Occipital lobe (tissue), 3 donors: ENCODE measurements at places on chromosomes 3 and 15. TPM values are rescaled to one million over a fixed set of nuclear protein-coding genes. Genes with fewer than 3 reads are reported as not detected.

Gene LRRC31
- not detected for total RNA-seq

- no peak for DNase-seq
Measured at GRCh38 chr3:194990454-194991337, 280.3 kb downstream of the XXYLT1 start.

DNA sequence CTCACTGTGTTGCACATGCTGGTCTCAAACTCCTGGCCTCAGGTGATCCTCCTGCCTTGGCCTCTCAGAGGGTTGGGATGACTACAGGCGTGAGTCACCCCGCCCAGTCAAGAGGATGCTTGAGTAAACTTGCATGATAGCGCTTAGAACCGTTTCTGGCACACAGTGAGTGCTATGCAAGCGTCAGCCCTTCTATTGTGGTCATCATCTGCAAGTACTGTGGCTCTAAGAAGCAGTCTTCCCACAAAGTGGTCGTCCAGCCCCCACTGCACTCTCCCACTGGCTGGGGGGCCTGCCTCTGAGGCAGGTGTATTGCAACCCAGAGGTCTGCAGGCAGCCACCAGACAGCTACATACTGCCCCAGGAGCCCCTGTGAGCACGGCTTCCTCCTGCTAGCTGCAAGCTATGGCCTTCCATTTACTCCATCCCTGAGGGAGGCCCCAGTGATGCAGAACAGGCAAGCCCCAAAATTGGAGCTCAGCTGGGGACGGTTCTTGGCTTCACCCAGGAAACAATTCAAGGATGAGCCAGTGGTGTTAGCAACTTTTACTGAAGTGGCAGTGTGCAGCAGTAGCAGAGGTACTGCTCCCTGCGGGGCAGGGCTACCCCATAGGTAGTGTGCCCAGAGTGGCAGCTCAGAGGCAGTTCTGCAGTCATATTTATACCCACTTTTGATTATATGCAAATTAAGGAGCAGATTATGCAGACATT lies 95.4 kb downstream of the LSM3 start:
- no peak for DNase-seq

GRCh38 chr15:79965846-79966630 lies 5.0 kb downstream of the BCL2A1 start:
- no peak for DNase-seq

Gene KLHL40
- total RNA-seq = not detected

Gene GOLGA6A
- not detected for total RNA-seq

DNA sequence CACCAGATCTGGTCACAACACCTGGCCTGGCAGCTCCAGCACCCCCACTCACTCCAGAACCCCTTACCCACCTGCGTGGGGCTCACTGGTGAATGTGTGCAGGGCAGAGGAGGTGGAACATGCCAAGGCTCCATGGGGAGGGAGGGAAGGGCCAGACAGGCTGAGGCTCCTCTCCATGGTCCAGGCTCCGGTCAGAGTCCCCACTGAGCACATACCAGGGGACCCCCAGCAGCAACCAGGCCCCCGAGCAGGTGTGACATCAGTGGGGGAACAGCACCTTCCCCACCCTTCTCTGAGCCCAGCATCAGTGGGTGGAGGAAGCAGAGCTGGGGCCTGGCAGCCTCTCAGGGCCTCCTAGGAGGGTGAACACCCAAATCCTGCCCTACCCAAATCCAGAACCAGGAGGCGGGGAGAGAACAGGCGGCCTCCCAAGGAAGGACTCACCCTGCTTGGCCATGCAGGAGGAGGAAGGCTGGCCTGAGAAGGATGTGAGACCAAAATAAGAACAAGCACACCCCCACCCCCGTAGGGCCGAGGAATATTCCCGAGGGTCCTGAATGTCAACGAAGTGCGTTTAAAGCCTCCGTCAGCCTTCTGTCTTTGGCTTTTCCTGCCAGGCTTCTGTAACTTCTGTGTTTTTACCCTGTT lies 1.1 kb upstream of the GP9 start:
- no peak for DNase-seq

- no peak for DNase-seq
Measured at GRCh38 chr3:9783954-9784353, 8.3 kb downstream of the TADA3 start.

- DNase-seq = no peak
Measured at GRCh38 chr3:132626955-132627354, 29.9 kb downstream of the ACKR4 start.

GRCh38 chr3:24416224-24416623 lies 78.4 kb downstream of the THRB start:
- no peak for DNase-seq

Gene CCDC13
- 3.6 TPM for total RNA-seq

Gene EXD1
- 0.78 TPM for total RNA-seq

DNA sequence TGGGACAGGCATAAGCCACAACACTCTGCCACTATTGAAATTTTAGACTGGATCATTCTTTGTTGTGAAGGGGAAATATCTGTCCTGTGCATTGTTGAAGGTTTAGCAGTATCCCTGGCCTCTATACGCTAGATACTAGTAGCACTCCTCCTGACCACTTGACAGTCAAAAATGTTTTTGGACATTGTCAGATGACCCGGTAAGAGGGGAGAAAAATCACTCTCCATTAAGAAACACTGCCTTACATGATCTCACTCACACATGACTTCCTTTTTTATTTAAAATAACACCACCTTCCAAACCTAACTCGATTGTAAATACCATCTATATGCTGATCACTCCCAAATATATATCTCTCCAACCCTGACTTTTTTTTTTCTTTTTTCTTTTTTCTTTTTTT lies 15.3 kb upstream of the HLTF start:
- no peak for DNase-seq

Gene C3orf20
- total RNA-seq = 0.16 TPM
